ENCODE measurements at places on chromosomes 7 and 10.

DNA sequence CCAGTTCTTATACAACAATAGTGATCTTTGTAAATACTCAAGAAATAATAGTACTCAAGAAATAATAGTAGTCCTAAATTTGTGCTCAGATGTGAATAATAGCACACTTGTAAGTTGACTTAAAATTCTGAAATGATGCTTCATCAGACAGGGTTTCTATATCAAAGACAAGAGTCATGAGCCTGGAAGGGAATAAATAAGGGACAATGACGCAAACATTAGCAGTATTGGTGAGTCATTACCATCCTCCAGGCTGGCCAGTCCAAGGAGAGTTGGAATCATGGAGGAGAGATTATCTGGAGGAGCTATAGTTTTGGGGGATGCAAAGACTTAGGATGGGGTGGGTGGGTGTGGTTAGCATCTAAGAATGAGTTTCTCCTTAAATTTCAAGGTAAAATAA lies 6.1 kb upstream of the SH3PXD2A start:
- DNase-seq = no peak

- DNase-seq = no peak
Measured at GRCh38 chr10:3761021-3761686, 23.9 kb downstream of the KLF6 start.

DNA sequence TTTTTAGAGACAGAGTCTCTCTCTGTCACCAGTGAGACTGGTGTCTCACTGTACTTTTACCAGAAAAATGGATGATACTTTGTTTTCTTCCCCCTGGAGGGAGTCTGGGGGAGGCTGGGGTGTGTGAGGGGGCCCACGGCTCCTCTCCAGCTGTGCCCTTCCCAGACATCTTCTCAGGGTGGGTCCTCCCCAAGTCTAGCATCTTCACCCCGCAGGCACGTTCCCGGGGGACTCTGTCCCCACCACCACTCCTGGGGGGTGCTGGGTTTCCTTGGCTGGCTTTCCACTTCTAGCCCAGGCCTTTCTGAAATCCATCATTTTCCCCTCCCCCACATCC lies 61.8 kb upstream of the MKRN1 start:
- DNase-seq = no peak

DNA sequence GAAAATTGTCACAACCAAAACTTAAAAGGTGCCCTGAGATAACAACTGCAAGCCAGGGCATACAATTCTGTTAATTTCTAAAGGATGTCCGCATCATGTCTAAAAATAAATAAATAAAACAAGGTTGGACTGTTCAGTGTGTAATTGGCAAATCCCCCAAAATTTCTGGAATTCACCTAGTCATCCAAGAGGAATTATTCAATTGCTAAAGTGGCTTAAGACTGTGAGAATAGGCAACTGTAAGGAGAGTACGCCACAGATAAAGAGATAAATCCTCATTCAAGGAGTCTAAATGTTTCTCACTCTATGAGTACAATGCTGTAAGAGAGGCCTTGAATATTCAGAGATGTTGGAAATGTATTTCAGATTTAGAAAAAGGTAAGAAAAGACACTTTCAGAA lies 37.2 kb downstream of the PIK3AP1 start:
- DNase-seq = no peak

DNA sequence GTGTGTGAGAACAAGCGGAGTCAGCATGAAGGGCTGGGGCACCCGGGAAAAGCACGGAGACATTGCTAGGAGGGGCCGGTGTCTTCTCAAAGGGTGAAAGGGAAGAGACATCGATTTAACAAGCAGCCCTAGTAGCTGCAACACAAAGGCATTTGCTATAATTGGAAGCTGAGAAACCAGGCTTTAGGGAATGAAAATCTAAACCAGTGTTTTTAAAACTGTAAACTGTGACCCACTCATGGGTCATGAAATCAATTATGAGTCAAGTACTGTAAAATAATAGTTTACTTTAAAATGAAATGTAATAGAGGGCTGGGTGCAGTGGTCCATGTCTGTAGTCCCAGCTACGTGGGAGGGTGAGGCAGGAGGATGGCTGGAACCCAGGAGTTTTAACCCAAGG lies 128.7 kb upstream of the RHEB start:
- no peak for DNase-seq

GRCh38 chr10:49222170-49222569 lies 34.0 kb upstream of the TMEM273 start:
- no peak for DNase-seq

GRCh38 chr7:40709062-40709964 lies 574.5 kb downstream of the SUGCT start:
- DNase-seq = no peak

- no peak for DNase-seq
Measured at GRCh38 chr7:92595281-92595680, 5.1 kb upstream of the FAM133B start.

DNA sequence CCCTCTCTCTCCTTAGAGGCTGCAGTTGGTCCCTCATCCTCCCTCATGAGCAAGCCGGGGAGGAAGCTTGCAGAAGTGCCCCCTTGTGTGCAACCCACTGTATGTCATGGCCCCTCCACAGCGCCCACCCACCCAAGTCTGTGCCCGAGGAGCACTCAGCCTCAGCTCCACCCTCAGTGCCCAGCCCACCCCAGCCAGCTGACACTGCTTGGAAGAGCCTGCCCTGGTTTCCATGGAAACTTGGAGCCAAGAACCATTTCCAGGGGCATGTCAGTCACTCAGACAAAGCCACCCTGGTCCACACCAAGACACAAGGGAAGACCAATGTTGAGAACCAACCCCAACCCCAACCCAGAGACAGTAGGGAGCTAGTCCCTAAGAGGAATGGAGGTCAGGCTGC lies 79.5 kb downstream of the PAX2 start:
- DNase-seq = no peak

DNA sequence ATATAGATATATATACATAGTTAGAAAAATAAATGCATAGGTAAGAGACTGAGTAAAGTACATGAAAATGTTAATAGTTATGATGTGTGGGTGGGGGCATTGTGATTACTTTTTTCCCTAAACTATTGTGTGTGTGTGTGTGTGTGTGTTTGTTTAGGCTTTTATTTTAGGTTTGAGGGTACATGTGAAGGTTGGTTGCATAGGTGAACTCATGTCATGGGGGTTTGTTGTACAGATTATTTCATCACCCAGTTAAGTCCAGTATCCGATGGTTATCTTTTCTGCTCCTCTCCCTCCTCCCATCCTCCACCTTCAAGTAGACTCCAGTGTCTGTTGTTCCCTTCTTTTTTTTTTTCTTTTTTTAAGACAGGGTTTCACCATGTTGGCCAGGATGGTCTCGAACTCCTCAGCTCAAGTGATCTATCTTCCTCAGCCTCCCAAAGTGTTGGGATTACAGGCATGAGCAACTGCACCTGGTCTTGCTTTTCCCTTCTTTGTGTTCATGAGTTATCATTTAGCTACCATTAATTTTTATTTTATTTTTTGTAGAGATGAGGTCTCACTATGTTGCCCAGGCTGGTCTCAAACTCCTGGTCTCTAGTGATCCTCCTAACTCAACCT lies 1.9 kb upstream of the RUFY2 start:
- no peak for DNase-seq

- DNase-seq = no peak
Measured at GRCh38 chr10:13771992-13772391, 185.2 kb downstream of the PRPF18 start.

DNA sequence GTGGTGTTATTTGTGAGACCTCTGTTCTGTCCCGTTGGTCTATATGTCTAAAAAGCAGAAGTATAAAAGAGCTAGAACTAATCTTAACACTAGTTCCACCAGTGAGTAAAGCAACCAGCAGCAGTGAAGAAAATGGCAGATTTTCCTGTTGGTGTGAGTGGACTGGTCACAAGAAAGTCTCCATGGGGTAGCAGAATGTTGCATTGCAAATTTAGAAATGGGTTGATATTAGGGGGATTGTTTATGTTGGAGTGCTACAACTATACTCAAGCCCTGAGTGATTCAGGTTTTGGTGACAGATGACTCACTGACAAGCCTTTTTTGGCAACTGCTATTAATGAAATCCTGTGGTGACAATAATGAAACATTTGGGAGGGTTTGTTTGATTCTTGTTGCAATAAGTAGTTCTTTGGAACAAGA lies 5.6 kb downstream of the AVL9 start:
- DNase-seq = no peak

DNA sequence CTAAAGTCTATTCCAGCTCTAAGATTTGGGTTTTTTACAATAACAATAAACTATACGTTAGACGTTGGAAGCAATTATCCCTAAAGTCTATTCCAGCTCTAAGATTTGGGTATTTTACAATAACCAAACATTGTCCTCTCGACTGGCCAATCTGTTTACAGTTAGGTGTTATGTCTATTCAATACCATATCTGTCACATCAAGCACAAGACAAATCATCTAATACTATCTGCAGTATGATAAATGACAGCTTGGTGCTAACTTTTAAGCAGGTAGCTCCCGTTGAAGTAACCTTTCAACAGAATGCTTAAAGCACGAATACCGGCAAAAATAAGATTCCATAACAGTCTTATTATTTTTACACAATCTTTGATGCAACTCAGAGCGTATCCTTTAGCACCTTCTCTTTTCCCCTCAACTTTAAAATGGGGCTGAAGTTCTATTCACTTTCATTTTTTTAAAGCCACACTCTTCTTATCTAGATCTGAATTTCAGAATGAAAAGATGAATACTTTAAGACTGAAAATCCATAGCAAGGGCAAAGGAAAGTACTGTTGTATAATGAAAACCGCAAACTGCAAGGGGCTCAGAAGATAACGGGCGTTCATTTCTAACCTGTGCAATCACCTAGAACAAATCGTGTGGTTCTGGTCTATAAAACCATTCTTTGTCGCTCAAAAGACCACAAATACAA lies 925 bp downstream of the H2AZ2 start:
- DNase-seq = no peak

GRCh38 chr7:76394957-76395356 lies 14.5 kb downstream of the SSC4D start:
- no peak for DNase-seq

DNA sequence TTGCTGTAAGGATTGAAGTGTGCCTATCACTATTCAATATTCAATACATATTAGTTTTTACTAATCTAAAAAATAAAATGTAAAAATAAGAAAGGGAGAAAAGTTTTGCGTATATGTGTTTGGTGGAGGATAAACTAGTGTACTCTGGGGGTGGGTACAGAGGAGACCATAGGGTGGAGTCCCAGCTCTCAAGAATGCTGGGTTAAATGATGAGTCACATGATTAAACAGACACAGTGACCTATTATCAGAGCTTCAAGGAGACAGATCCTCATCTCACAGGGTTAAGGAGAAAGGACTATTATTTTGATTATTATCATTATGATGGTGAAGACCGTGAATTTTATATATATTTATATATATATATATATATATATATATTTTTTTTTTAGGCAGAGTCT lies 77.5 kb downstream of the AFAP1L2 start:
- DNase-seq = no peak

DNA sequence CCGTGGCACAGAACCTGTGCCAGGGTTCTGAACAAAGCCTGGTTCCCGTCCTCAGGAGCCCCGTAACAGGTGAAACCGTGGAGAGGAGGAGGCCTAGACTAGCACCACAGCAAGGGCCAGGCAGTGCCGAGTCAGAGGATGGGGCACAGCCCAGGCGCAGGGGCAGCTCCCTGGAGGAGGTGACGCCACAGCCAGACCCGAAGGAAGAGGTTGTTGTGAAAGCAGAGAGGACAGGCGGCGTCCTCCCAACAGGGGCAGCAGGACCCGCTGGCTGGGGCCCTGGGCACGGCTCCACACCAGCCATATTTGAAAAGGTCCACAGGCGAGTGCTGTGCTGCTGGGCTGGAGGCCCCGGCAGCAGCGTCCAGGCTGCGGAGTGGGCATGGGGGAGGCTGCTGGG lies 25.7 kb downstream of the DAGLB start:
- no peak for DNase-seq

- no peak for DNase-seq
Measured at GRCh38 chr7:141355032-141355431, 196.2 kb upstream of the AGK start.

GRCh38 chr7:32256376-32256775 lies 186.2 kb upstream of the PDE1C start:
- DNase-seq = no peak

GRCh38 chr10:128763588-128763987 lies 637.4 kb upstream of the MKI67 start:
- DNase-seq = no peak

DNA sequence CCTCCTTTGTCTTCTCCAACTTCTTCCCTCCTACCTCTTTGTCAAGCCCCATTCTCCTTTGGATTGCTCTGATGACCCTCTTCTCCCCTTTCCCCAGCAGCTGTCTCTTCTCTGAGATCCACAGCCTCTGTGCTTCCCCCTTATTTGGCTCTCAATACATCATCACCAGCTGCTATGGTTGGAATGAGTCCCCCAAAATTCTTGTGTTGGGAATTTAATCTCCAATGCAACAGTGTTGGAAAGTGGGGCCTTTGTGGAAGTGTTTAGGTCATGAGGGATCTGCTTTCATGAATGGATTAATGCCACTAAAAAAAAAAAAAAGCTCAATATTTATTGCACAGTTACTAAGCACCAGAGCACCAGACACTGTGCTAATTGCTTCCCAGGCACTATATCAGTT lies 39.2 kb upstream of the FRMD4A start:
- no peak for DNase-seq
